Parietal lobe (tissue), 2 donors: ENCODE measurements at places on chromosomes 7 and 10. TPM values are rescaled to one million over a fixed set of nuclear protein-coding genes. Genes with fewer than 3 reads are reported as not detected.

OR2A1 gene
- total RNA-seq = not detected

NUTM2D gene
- 11.9 TPM for total RNA-seq

PRPS1L1 gene
- total RNA-seq = not detected

TET1 gene
- total RNA-seq = 41.3 TPM

VIPR2 gene
- total RNA-seq = 0.63 TPM

GNAI1 gene
- total RNA-seq = 164 TPM

SLC26A5 gene
- 0.31 TPM for total RNA-seq

CYP2C9 gene
- total RNA-seq = not detected

SKIDA1 gene
- total RNA-seq = 9.4 TPM

ASB10 gene
- total RNA-seq = not detected

MCMBP gene
- total RNA-seq = 59.5 TPM

OSBPL3 gene
- 14.1 TPM for total RNA-seq

TRIM73 gene
- total RNA-seq = 11.0 TPM

CAPZA2 gene
- 190 TPM for total RNA-seq

ADIRF gene
- total RNA-seq = not detected

NEBL gene
- 72.6 TPM for total RNA-seq

PDZD7 gene
- 12.5 TPM for total RNA-seq

PGAM2 gene
- total RNA-seq = 2.5 TPM

ATG9B gene
- 2.8 TPM for total RNA-seq

ETV1 gene
- 68.2 TPM for total RNA-seq

WDR86 gene
- 121 TPM for total RNA-seq

SNCG gene
- total RNA-seq = 2.8 TPM

COBL gene
- total RNA-seq = 8.1 TPM

SPDYE8 gene
- not detected for total RNA-seq

CTTNBP2 gene
- total RNA-seq = 145 TPM

KCNMA1 gene
- total RNA-seq = 120 TPM

NEUROG3 gene
- total RNA-seq = not detected

FANK1 gene
- total RNA-seq = 2.2 TPM

PON3 gene
- 1.3 TPM for total RNA-seq

CHAT gene
- total RNA-seq = 0.63 TPM

ALOX5 gene
- 2.8 TPM for total RNA-seq

ANKRD61 gene
- total RNA-seq = not detected

NXPH1 gene
- 33.5 TPM for total RNA-seq

GPR146 gene
- total RNA-seq = 1.3 TPM

CALML5 gene
- not detected for total RNA-seq

AOAH gene
- total RNA-seq = 5.0 TPM

MSS51 gene
- total RNA-seq = 6.9 TPM

KCP gene
- total RNA-seq = 1.3 TPM

SH2D4B gene
- 1.6 TPM for total RNA-seq

TMEM225B gene
- total RNA-seq = not detected

RNF148 gene
- total RNA-seq = 1.3 TPM

INSIG1 gene
- total RNA-seq = 106 TPM

NUPR2 gene
- not detected for total RNA-seq

DPYSL4 gene
- total RNA-seq = 69.5 TPM

CBX3 gene
- total RNA-seq = 191 TPM

CYP2W1 gene
- not detected for total RNA-seq

AKR1C8 gene
- total RNA-seq = not detected

HABP2 gene
- not detected for total RNA-seq

HOXA9 gene
- not detected for total RNA-seq

KDM7A gene
- 22.2 TPM for total RNA-seq

SOSTDC1 gene
- 13.1 TPM for total RNA-seq
